ENCODE measurements at places on chromosomes 16 and 17.
A peak's percentile ranks its signal among the peaks of the same experiment; 100 is the strongest.

- DNase-seq = no peak
These were observed 66.0 kb downstream of the RPH3AL start for GRCh38 chr17:286571-286970.

DNA sequence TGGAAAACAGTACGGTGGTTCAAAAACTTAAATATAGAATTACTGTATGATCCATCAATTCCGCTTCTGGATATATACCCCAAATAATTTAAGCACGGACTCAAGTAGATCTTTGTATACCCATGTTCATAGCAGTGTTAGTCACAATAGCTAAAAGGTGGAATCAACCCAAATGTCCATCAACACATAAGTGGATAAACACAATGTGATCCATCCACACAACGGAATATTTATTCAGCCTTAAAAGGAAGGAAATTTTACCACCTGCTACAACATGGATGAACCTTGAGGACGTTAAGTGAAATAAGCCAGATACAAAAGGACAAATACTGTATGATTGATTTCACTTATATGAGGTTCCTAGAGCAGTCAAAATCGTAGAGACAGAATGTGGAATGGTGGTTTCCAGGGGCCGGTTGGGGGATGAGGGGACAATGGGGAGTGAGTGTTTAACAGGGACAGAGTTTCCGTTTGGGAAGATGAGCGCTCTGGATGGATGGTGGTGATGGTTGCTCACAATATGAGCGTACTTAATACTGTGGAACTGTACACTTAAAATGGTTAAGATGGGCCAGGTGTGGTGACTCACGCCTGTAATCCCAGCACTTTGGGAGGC is 5.4 kb upstream of the RNF222 start:
- no peak for DNase-seq

GRCh38 chr17:71902894-71903506 is 217.8 kb upstream of the SOX9 start:
- DNase-seq = no peak

DNA sequence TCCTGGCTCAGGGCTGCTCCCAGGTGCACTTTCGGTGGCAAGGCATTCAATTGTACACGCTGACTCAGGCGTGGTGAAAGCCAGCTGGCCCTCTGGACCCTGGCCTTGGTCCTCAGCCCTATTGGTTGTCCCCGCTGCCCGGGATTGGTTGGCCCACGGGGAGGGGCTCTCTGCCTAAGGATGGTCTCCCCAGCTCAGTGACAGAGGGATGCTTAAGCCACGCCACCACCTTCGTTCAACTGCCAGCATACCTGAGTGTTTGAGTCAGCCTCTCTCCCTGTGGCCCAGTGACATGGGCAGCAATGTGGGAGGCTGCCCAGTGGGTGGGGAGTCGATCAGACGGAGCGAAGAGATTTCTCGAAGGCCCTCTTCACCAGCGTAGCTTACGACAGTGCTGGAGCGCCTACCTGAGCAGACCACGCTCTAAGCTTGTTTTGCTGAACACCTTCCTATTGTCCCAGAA is 30.3 kb downstream of the IRF8 start:
- DNase-seq = no peak

DNA sequence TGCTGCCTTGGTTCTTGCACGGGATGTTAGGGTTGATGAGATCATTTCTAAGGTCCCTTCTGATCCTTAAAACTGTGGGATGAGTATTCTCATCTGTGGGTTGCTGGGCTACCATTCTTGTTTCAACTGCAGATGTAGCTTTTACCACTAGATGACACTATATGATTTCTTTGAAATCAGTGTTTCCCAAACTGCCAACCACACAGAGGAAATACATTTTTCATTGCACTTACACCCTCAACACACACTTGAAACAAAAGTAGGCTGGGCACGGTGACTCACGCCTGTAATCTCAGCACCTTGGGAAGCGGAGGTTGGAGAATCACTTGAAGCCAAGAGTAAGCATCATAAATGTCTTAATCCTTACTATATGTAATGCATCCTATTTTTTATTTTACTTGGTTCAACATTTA is 15.3 kb downstream of the LCMT1 start:
- DNase-seq = peak; percentile 80

GRCh38 chr16:68902003-68902968 is 59.0 kb downstream of the TANGO6 start:
- peak; percentile 52 for DNase-seq

DNA sequence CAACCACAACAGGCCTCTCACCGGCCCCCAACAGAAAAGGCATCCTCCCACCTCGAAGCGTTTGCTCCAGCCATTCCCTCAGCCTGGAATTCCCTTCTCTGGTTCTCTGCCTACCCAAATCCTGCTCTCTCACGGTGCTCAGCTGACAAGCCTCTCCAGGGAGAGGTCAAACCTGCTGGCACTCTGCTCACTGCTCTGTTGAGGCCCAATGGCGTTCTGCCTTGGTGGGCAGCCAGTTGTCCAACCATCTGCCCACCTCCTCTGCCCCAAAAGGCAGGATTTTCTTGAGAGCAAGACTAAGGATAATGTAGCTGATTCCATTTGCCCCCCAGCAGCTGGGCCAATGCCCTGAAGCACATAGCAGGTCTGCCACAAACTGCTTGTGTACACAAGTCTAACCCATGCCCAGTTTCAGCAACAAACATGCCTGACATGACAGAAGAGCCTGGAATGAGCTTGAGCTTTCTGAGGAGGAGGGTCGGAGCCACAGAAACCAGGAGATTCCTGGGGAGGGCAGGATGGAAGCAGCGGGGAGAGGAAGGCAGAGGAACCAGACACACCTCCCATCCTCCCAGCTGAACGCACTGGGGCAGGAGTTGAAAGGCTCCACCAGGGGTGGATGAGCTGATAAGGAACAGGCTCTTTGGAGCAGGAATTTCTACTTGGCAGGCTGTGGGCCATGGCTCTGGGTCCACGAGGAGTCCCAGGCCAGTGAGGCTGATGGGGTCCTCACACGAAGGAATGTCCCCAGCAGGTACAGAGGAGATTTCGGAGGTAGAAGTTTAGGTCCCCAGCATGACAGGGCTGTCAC is 23.9 kb downstream of the ARHGAP27 start:
- no peak for DNase-seq

DNA sequence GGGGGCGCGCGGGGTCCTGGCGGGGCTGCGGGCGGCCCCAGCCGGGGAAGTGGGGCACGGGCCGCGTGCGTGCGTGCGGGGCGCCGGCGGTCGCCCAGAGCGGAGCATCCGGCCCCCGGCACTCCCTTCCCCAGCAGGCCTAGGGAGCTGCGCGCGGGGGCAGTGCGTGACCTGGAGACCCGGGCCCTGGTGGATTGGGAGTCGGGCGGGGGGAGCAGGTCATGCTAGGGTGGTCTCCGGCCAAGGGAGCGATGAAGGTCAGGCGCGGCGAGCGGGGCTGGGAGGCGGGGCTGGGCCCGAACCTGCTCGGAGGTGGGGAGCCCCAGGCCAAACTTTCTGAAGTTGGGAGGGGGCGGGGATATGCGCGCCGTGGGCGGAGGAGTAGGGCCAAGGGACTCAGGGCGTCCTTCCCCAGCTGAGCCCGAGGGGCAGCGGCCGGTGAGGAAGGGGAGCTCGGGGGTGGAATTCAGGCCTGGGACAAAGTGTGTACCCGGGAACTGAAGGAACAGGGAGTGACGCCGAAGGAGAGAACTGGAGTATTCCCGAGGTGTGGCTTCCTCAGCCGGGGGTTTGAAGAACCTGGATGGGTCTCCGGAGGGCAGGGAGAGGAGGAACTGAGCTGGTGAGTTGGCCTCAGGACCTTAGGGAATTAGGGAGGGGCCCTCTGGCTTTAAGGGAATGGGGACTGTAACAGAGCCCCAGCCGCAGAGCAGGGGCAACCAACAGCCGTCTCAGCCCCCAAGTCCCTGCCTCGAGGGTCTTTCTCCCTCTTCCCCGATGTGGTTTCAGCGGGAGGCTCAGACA is 589 bp downstream of the XYLT2 start:
- no peak for DNase-seq

DNA sequence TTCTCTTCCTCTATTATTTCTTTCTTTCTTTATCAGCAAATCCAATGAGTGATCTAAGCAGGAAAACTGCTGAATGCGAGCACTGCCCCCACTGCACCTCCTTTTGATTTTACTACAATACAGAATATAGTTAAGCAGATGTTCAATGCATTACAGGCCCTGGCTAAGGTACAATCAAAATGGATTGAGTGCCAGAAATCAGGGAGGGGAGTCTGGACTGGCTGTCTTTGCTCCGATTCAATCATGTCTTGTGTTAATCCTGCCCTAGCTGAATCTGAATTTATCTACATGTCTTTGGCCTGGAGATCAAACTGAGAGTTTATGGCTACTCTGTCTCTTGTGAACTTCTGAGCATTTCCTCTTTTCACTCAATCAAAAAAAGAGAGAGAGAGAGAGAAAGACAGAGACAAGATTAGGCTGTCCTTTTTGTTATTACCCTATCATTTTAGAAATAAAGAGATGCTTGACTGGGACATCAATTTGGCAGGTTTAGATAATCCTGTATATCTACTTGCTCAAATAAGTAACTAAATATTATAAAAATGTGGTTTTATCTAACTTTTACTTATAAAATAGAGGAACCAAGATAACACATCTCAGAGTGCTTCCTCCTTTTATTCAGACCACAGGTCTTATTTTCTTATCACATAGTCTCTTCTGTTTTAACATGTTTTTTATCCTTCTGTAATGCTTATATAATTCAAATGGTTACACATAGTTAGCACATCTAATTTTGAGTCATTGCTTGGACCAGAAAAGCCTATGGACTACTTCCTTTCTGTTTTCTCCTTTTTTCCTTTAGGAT is 656.2 kb downstream of the KCNJ2 start:
- no peak for DNase-seq
